ENCODE measurements at places on chromosomes 5 and 9.

DNA sequence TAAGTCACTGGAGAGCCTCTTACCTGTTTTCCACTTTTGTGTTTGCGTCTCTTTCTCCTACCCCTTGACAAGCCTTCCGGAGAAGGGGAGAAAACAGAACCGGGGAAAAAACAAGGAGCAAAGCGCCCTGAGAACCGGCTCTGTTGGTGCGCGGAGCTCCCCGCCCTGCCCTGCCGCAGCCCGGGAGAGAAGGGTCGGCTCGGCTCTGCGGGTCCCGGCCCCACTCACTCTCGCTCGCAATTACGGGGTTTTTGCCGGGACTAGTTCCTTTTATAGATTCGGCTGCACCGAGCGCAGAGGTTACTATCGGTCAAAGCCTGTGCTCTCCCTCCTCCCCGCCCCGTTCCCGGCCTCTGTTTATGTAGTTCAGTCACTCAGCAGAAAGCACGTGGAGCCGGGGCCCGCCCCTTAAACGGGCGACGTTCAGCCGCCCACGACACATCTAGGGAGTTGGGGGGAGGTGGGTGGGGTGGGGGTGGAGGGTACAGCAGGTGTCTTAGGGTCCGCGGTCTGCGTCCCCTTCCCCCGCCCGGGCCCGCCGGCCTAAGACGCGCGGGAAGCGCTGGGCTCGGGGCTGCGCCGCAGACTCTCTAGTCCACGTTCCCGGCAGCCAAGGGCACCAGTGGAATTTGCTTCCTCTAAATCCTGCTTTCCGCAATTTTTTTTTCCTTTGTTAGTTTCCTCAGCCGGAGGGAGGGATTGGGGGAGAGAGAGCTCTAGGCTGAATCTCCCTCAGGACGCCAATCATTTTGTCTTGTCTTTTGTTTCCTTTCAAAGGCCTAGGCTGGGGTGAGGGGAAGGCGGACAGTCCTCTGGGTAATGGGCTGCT lies at the start of gene ABCA1:
Gene ABCA1, minus strand, starts transcription at position 244 of the 829 bp plus-strand sequence. CDS start 24,476 bp downstream, outside the sequence.
- peak; percentile 40 for DNase-seq

GRCh38 chr5:149141957-149142851 lies 911 bp downstream of the ABLIM3 start:
- DNase-seq: no peak

DNA sequence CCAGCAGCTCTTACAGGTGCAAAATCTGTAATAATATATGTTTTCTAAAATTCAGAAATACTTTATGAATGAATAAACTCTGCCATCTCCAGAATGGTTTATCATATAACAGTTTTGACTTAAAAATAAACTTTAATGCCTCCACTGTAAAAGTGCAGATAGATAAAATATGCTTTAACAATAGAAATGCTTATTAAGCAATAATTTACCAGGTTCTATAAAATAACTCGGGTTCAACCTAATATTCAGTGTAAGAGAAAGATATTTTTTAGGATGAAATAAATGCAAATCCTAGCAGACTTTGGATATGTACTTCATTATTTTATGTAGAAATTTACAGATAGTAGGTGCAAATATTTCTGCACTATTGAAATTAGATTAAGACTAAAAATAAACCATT lies 74.1 kb downstream of the FBXL7 start:
- no peak for DNase-seq

DNA sequence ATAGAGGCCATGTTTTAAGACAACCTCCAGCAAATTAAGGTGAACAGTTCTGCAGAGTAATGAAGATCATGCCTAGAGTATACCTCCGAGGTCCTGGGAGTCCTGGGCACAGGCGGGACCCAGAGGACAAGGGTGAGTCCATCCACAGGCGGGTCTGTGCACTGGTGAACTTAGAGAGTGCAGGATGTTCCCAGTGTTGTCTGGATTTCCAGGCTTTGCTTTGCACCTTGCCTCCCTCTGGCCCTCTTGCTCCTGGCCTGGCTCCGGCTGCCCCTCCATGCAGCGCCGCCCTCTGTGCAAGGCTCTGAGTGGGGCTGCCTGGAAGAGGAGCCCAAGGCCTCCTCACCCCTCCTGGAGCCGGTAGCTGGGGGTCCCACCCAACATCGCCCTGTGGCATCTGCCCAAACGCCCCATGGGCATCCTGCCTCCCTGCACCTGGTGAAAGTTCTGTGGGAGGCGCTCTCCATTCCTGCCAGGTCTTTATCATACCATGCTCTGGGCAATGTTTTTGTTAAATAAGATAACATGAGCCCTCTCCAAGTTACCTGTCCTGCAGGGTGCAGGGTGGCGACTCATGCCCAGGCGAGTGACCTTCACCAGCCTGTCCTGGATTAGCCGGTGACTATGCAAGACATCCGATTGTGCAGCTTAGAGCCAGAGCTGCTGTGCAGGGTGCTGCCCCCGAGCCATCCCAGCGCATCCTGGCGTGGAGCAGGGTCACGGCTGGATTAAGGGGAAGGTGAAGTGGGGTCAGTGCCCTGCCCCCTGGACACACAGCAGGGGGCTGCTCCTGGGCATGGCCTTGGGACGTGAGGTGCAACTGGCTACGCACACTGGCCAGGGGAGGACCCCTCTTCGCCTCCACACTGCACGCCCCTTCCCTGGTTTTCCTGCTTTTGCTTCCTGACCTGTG lies 41.3 kb upstream of the LPCAT1 start:
- DNase-seq: no peak

DNA sequence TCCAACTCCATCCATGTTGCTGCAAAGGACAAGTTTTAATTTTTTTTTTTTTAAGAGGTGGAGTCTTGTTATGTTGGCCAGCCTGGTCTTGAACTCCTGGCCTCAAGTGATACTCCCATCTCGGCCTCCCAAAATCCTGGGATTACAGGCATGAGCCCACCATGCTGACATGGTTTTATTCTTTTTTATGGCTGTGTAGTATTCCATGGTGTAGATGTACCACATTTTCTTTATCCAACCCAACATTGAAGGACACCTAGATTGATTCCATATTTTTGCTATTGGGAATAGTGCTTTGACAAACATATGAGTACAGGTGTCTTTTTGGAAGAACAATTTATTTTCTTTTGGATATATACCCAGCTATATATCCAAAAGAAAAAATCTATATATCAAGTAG lies 6.1 kb upstream of the POC5 start:
- no peak for DNase-seq

- no peak for DNase-seq
Observed at GRCh38 chr5:138651058-138651766, 76.0 kb upstream of the HSPA9 start.

DNA sequence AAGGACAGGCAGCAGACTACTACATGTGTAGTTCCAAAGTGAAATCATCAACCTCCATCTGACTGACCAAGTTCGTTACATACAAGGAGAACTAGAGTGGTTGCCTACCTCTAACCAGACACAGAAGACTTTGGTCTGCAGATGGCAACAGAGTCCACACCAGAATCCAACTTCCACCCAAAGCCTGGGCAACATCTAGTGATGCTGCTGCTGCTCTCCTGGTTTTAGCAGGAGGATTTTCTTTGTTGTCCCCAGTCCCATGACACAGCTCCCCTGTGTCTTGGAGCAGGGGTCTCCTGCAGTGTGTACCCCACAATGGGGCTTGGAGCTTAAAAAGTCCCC lies 46.4 kb upstream of the APC start:
- DNase-seq: no peak

GRCh38 chr5:22432905-22433304 lies 420.2 kb downstream of the CDH12 start:
- no peak for DNase-seq

- no peak for DNase-seq
Observed at GRCh38 chr9:92590377-92590776, 54.6 kb upstream of the ECM2 start.

DNA sequence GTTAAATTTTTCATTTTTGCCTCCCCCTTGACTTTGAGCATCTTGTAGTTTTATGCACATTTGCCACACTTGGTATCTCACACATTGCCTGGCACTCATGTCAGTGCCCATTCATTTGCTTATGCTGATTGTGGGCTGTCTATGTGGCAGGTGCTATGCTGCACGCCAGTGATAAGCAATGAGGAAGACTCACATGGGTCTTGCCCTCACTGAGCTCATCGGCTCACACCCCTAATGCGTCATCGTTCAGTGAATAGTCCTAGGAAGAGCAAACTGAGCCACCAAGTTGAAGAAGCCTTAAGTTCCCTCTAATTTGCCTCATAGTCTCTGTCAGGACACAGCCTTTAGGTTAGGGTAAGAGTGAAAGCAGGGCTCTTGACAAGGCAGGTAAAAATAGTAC lies 209.4 kb upstream of the IL12B start:
- no peak for DNase-seq

DNA sequence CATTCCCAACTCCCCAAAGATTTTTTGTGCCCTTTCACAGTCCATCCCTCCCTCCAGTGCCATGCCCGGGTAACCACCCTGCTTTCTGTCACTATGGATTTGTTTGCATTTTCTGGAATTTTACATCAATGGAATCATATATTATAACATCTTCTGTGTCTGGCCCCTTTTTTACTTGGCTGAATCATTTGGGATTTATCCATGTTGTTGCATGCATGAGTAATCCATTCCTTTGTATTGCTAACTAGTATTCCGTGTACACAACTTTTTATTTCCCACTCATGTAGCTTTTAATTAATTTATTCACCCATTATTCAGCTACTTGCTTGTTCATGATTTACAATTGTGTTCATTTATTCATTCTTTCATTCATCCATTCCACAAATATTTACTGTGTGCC lies 94.1 kb downstream of the FGF18 start:
- DNase-seq: no peak

Measured in activated CD8-positive, alpha-beta memory T cell treated with anti-CD3 and anti-CD28 coated beads for 1 hour (primary cell).